ENCODE measurements at places on chromosomes 1 and 21.

- no peak for DNase-seq
These were observed 33.5 kb downstream of the EPHA2 start for GRCh38 chr1:16122350-16122881.

- no peak for DNase-seq
These were observed 54.9 kb upstream of the BACE2 start for GRCh38 chr21:41112740-41113692.

DNA sequence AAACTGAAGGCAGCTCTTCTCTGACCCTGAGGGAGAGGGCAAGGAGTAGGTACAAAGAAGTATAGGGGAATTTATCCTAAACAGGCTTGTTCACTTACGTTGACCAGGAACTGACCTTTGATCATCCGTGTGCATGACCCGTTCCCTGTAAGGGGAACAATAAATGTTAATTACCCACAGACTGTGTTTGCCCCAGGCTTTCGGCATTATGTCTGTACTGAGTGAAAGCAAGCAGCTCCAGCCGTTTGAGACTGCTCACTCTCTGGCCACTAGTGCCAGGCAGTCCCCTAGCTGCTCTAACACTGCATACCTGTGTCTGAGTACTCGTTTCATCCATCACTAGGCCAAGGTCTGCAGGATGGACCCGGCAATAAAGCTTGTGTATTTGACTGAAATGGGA is 1365.3 kb downstream of the NCAM2 start:
- DNase-seq = no peak

- no peak for DNase-seq
These were observed 98.5 kb upstream of the VANGL1 start for GRCh38 chr1:115543247-115543646.

GRCh38 chr1:174964972-174965361 is 34.8 kb upstream of the CACYBP start:
- DNase-seq = no peak

- DNase-seq = no peak
These were observed 178.6 kb downstream of the GPR52 start for GRCh38 chr1:174626031-174627025.

GRCh38 chr1:97006044-97006661 is 284.6 kb downstream of the PTBP2 start:
- no peak for DNase-seq

- DNase-seq = no peak
These were observed 173.7 kb downstream of the GABPA start for GRCh38 chr21:25908495-25908894.

DNA sequence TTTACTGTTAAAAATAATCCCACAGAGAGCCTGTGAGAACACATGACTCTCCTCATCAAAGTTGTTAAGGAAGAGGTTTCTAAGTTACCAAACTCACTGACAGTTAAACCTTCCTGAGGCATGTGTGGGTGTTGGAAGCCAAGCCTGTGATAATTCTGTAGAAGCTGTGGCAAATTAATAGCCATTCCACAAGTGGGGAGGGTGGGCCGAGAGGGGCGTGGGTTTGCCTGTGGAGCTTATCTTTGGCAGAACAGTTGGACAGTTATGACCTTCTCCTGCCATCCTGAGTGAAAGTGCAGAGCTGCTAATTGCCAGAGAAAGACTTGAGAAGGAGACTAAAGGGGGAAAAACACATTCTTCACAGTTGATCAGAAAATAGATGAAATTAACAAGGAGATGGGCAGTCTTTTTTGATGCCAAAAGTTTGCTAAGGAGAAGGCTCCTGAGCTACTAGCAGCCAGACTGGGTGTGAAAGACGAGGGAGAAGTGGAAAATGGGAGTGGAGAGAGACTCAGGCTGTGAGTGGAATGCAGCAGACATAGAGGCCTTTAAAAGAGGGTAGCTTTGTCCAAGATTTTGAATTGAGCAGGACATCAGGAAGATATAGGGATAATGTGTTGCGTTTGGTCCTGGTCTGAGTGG is 1.6 kb upstream of the PLA2G2C start:
- no peak for DNase-seq

DNA sequence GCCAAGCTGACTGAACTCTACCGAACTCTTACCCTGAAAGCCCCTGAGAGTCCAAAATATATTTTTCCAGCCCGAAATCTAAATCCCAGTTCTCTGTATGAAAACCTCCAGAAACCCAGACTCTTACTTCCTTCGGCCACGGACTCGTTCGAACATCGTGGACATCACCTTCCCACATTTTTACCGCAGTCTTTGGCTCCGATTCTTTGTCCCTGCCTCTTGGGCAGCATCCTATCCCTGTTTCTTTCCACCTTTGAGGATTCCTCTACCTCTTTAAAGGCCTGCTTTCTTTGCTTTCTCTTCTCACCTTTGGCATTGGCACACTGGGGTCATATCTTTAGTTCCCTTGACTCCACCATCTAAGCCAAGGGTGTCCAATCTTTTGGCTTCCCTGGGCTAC is 932 bp upstream of the USP24 start:
- no peak for DNase-seq

DNA sequence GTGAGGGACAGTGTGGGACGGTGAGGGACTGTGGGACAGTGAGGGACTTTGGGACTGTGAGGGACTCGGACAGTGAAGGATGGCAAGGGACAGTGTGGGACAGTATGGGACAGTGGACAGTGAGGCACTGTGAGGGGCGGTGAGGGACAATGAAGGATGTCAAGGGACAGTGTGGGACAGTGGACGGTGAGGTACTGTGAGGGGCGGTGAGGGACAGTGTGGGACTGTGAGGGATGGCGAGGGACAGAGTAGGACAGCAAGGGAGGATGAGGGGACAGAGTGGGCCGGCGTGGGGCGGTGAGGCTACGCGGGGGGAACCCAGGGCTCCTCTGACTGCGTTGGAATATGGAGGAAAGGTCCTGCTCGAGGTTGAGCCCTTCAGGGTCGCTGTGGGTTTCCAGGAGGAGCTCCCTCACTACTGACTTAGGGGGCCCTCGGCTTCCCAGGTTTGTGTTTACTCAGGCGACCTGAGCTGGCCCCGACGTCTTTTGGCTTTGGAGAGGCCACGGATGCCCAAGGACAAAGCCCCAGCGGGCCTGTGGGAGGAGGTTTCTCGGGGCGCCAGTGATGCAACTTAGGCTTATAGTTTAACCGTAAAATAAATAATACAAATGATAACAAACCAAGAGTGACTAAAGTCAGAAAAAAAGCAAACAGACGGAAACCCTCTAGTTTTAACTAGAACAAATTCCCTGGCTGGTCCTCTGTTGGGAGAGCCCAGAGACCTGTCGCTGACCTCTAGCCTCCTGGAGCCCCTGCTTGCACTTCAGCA is 1.1 kb upstream of the ERRFI1 start:
- no peak for DNase-seq

DNA sequence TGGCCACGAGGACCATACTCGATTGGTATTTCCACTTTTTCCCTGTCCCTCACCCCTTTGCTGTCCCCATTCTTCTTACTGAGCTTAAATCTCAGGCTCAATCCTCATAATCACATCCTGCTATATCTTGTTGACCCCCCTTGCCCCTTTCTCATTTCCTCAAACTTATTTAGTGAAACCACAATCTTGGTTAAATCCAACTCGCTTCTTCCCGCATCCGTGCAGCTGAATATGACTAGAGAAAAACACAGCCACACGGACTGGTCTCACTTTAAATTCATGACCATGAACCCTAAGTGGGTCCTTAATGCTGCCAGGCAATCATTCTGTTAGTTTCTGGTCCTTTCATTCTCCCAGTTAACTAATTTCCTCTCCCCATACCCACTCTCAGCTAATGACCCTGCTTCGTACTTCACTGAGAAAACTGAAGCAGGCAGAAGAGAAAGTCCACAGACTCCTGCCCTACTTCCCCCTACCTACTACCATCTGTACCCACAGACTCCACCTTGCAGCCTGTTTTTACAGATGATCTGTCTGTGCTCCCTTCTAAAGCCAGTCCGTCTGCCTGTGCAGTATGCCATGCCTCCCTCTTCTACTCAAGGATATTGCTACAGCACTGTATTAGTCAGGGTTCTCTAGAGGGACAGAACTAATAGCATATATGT is 96.8 kb upstream of the LMO4 start:
- no peak for DNase-seq

GRCh38 chr21:16454399-16454798 is 724.6 kb downstream of the USP25 start:
- no peak for DNase-seq

DNA sequence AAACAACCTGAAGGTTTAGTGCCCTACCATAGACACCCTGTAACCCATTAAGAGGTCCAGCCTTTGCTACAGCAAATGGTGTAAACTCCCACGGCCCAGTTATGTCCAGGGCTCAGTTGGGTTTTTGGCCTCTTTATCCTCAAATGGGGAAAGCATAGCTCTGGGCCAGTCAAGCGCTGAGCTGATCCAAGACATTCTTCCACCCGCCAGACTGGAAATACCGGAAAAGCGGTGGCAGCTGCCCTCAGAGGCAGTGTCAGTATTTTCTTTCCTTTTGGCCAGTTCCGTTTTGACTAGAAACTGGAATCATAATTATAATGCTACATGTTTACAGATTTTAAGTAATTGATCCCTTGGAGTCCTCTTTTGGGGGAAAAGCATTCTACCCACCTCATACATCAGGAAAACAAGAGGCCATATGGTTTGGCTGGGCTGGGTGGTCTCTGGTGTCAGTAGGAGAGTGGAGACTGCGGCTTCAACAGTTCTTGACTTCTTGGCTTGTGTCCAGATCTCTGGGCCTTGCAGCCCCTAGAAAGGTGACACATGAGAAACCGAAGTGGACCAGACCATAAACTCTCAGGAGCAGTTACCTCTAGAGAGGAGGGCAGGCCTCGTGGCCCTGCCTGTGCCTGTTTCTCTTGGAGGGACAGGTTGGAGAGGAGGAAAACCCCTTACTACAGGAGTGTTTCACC is 30.2 kb upstream of the CLDN14 start:
- no peak for DNase-seq

DNA sequence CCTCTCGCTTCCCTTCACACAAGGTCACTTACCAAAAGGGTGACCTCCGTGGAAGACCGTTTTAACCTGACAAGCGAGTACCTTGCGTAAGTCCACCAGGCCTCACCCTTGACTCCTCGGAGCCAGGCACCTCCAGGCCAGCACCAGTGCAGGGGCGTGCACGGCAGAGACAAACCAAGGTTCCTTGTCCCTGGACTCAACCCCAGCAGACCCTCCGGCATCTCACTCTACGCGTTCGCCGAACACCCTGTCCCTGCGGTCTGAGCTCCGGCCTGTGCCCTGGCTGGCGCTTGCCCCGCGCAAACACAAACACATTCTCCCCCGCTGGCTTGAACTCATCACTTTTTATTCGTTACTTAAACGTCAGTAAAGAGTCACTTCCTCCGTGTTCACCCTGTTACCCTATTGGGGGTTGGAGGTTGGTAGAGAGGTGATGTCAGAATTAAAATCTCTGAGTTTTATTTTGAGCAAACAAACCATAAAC is 4.5 kb downstream of the TBX15 start:
- DNase-seq = no peak

GRCh38 chr1:35426097-35426586 is 131.1 kb downstream of the KIAA0319L start:
- no peak for DNase-seq
